ENCODE measurements at places on chromosomes 11 and 22. TPM values are rescaled to one million over a fixed set of nuclear protein-coding genes. Genes with fewer than 3 reads are reported as not detected.

Gene KRTAP5-11
- not detected for total RNA-seq

Gene GRAP2
- 0.61 TPM for total RNA-seq

Gene OR51I1
- not detected for total RNA-seq

DNA sequence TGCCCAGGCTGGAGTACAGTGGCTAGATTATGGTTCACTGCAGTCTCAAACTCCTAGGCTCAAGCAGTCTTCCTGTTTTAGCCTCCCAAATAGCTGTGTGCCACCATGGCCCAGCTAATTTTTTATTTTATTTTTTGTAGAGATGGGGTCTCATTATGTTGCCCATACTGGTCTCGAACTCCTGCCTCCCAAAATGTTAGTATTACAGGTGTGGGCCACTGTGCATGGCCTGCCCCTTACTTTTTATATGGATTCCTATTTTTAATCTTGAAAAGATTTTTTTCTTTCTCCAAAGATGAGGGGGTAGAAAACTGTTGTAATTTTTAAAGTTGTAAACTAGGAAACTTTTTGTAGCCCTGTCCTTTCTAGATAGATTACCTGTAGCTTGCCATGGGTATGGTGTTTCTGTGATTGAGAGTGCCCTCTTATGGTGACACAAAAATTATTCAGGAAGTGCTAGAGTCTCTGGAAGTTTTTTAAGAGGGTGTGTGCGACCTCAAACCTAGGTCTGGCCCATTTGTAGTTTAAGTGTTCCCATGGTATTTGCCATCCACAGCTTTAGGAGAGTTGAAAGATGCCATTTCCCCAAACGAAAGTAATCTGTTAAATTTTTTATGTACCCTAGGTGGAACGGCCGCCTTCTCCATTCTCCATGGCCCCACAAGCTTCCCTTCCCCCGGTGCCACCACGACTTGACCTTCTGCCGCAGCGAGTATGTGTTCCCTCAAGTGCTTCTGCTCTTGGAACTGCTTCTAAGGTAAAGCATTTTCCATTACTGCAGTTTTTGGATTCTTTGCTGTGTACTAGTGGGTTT is 32.4 kb downstream of the MCAM start:
- DNase-seq, result no peak
- H3K36me3 ChIP-seq, result peaks cover 11% of the 10 kb centered on the region
- no peaks in the 10 kb centered on the region for H3K4me1 ChIP-seq
- no peak overlapping the region for H3K27ac ChIP-seq
- H3K27me3 ChIP-seq, result no peaks in the 10 kb centered on the region

DNA sequence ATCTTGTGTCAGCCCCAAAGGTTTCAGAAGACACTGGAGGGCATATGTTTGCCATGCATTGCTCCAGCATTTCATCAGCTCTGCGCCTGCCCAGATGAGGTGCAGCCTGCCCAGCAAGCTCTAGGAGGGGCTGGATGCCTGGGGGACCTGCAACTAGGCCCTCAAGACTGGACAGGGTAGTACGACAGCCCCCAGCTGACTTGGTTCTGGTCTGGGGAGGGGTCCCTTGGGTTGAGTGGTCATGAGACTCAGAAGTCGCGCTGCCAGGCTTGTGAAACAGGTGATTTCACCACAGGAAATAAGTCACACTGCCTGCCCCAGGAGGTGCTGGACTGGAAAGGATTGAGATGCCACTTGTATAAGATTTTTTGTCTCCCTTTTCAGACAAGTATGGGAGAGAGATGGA is 23.4 kb downstream of the TPBGL start:
- H3K4me1 ChIP-seq, result no peaks in the 10 kb centered on the region
- H3K27ac ChIP-seq, result no peak overlapping the region
- no peaks in the 10 kb centered on the region for H3K27me3 ChIP-seq
- no peak for DNase-seq
- no peak overlapping the region for H3K4me3 ChIP-seq

GRCh38 chr11:5129457-5129877 is 8.7 kb downstream of the OR52A5 start:
- H3K4me1 ChIP-seq, result no peaks in the 10 kb centered on the region
- H3K27ac ChIP-seq, result no peak overlapping the region
- H3K4me3 ChIP-seq, result no peak overlapping the region
- H3K27me3 ChIP-seq, result peaks cover 9% of the 10 kb centered on the region

DNA sequence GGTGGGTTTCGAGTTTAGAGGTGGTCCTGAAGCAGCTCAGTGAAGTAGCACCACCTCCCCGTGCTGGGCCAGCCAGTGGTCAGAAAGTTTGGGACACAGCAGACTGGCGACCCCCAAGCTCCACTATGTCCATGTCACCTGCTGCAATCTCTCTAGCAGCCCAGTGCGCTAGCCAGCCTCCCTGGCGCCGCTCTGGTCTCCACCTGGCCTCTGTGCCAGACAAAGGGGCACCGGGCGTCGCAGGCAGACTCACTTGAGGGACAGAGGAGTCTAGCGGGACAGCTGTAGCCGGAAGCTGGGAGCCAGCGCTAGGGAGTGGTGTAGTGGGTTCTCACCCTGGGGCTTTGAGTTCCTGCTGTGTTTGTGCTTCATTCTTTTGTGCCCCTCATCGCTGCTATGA is 25.5 kb downstream of the MYBPC3 start:
- DNase-seq, result no peak
- H3K4me1 ChIP-seq, result no peaks in the 10 kb centered on the region
- H3K27ac ChIP-seq, result no peak overlapping the region
- no peaks in the 10 kb centered on the region for H3K27me3 ChIP-seq

DNA sequence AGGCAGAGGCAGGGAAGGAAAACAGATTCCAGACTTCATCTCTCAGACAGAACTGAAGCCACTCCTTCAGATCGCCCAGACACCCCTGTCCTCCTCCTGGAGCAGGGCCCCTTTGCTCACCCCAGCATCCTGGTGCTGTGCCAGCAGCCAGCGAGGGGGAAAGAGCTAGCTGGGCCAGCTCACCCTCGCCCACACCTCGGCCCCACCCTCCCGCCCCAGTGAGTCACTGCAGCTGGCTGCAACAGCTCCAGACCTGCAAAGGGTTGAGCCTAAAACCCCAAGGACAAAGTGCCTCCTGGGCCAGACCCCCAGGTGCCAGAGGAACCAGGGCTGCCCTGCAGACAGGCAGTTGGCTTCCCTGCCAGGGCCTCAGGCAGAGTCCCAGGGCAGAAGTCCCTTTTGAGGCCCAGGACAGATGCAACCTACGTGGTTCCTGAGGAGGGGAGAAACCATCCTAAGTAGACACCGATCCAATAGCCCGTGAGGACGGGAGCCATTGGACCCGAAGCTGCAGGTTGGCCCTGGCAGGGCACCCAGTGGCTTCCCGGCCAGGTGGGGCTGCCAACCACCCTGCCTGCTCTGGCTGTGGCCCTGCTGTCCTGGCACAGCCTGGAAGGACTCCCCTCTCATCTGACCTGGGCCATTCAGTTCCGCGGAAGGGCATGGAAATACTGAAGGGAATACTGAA is 7.2 kb downstream of the AHNAK start:
- no peak overlapping the region for H3K4me3 ChIP-seq
- peak overlapping the region; percentile 56 for H3K27ac ChIP-seq
- peak; percentile 88 for DNase-seq
- H3K4me1 ChIP-seq, result peaks cover 88% of the 10 kb centered on the region
- H3K27me3 ChIP-seq, result no peaks in the 10 kb centered on the region

DNA sequence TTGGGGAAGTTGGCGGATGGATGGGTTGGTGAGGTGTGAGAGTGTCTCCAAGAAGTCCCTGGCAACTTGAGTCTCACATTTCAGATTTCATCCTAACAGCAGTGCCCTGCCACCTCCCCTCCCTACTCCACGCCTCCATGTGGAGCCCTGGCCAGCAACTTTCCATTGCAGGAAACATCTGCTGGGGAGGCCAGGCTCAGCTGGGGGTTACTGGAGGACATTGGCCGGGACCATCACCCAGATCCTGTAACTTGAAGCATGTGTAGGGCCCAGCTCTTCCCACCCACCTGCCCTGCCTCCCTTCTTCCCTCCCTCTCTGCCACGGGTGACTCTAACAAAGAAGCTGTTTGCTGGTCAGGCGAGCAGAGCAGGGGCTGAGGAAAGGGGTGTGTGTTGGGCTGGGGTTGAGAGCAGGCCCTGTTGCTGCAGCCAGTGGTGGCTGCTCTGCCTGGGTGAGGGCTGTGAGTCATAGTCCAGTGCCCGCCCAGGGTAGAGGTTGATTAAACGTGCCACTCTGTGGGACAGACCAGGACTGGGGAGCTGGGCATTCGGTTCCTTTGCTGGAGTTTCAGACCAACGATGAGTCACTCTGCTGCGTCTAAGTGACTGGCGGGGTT is 64.0 kb downstream of the SCN3B start:
- peaks cover 5% of the 10 kb centered on the region for H3K4me1 ChIP-seq
- H3K27ac ChIP-seq, result no peak overlapping the region
- H3K4me3 ChIP-seq, result no peak overlapping the region
- H3K27me3 ChIP-seq, result no peaks in the 10 kb centered on the region
- no peaks in the 10 kb centered on the region for H3K36me3 ChIP-seq

GRCh38 chr11:126543691-126544090 is 188.2 kb downstream of the ST3GAL4 start:
- DNase-seq, result no peak
- no peaks in the 10 kb centered on the region for H3K27me3 ChIP-seq
- peaks cover 11% of the 10 kb centered on the region for H3K4me1 ChIP-seq
